ENCODE measurements at places on chromosomes 11 and 22. TPM values are rescaled to one million over a fixed set of nuclear protein-coding genes. Genes with fewer than 3 reads are reported as not detected.

Gene CHADL
- 0.96 TPM for total RNA-seq

Gene MMP13
- total RNA-seq, result not detected

Gene MRPL48
- total RNA-seq, result 20.3 TPM

Gene OR10A2
- total RNA-seq, result not detected

Gene ARFIP2
- total RNA-seq, result 54.7 TPM

Gene SPI1
- total RNA-seq, result not detected

Gene MPEG1
- not detected for total RNA-seq

Gene SLC7A4
- under 0.01 TPM for total RNA-seq

Gene DGCR6L
- 50.0 TPM for total RNA-seq

Gene PKNOX2
- 0.38 TPM for total RNA-seq

Gene PKP3
- 2.1 TPM for total RNA-seq

Gene RIC3
- not detected for total RNA-seq

Gene UPK3A
- not detected for total RNA-seq

Gene LDHAL6A
- total RNA-seq, result not detected

Gene CDON
- total RNA-seq, result 7.9 TPM

Gene ARHGAP20
- total RNA-seq, result 2.3 TPM

Gene SLN
- not detected for total RNA-seq

Gene CARD18
- not detected for total RNA-seq

Gene CLDN25
- not detected for total RNA-seq

Gene GLB1L2
- 0.28 TPM for total RNA-seq

Gene MRGPRX4
- total RNA-seq, result not detected

Gene ADAMTS15
- total RNA-seq, result 13.5 TPM

Gene NAV2
- 6.8 TPM for total RNA-seq

Gene OR6T1
- not detected for total RNA-seq

Gene OR51I1
- total RNA-seq, result not detected

Gene OR51E2
- total RNA-seq, result 0.56 TPM

Gene MRGPRE
- not detected for total RNA-seq

Gene DDTL
- total RNA-seq, result under 0.01 TPM

Data from regular cardiac myocyte (primary cell).